ENCODE measurements at places on chromosomes 2 and 18.
A peak's percentile ranks its signal among the peaks of the same experiment; 100 is the strongest.

DNA sequence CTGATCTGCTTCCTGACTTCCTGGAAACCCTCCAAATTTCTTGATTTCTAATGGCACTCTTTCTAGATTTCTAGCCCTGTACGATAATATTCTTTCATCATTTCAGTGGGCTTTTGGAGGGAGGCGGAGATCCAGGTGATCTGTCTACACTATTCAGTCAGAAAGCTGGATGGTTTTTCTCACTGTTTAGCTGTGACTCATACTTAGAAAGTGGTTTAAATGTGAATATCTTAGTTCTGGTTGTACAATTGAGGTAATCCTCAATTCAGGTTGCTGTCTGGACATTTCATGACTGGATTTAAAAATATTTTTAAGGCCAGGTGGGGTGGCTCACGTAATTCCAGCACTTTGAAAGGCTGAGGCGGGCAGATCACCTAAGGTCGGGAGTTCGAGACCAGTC lies 20.8 kb downstream of the SEH1L start:
- no peak for DNase-seq

DNA sequence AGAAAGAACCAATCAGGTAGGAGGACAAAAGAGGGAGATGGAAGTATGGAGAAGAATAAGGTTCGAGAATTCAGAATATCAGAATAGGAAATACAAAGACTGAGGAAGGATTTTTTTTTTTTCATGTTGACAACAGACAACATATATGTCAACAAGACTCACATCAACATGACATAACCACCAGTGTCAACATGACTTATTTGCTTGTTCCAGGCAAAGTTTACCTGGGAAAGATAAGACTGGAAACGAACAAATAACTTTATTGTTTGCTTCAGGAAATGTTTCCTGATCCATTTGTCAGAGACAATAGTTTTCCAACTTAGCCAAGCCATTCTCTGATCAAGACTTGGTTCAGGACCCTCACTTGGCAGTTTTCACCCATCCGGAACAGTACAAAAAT lies 321.9 kb upstream of the NETO1 start:
- no peak for DNase-seq

DNA sequence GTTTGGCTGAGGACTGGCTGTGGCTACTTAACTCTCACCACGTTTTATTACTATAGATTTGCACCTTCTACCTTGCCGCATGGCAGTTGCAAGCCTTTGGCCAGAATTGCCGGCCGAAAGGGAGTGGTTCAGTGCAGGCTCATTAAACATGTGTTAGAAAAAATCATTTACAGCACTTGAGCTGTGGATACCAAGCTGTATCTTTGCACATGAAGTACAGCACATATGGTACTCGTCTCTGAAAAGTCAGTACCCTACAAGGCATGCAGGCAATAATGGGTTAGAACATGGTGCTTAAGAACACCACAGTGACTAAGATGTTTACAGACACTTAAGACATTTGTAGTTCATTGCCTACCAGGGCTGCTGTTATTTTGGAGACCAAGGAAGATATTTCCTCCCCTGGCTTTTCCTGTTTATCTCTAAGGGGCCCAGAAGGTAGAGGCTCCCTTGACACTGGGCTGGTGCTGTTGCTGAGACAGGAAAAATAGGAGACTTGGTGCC lies 103.1 kb downstream of the ZNF532 start:
- DNase-seq: no peak

GRCh38 chr2:100529900-100530299 lies 32.9 kb upstream of the PDCL3 start:
- no peak for DNase-seq

DNA sequence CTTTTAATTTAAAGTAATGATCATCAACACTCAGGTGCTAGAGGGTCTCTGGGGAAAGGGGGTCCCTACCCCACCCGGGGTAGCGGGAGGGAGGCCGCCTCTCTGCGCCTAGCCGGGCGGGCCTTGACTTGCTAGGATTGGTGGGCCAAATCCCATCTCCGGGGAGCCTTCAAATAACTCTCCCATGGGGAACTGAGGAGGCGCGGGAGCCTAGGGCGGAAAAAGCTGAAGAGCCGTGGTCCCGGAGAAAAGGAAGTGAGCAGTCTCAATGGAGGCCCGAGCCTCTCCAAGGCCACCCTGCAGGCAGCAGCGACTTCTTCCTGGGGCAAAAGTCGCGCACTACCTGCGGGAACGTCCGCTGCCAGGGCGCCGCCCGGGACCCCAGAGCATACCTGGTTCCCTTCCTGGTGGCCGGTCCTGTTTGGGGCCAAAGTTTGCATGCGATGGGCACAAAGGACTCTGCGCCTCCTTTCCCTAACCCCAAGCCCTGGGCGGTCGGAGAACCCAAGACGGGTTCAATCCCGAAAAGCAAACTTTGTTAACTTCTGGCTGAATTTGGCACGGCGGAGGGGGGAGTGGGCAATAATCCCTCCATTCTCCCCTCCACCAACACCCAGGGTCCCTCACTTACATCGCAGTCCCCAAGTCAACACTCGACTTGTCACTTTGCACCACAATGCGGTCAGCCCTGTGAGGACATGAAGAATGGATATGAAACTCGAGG lies 13.6 kb downstream of the EN1 start:
- no peak for DNase-seq

DNA sequence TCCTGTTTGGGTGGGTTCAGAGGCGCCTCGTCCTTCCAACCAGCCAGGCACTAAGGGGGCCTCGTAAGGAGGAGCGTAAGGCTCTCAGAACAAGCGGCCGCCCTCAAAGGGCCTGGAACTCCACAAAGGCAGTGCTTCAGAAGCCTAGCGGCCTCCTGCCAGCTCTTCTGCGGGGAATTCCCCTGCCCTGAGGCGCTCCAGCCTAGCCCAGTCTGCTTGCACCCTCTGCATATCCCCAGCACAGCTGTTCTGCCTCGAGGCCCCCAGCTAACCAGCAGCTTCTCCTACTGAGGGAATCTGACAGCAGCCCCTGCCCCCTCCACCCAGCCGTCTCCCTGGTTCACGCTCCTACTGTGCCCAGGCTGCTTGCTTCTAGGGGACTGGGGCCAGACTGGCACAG lies 265.9 kb downstream of the TFCP2L1 start:
- DNase-seq: no peak

DNA sequence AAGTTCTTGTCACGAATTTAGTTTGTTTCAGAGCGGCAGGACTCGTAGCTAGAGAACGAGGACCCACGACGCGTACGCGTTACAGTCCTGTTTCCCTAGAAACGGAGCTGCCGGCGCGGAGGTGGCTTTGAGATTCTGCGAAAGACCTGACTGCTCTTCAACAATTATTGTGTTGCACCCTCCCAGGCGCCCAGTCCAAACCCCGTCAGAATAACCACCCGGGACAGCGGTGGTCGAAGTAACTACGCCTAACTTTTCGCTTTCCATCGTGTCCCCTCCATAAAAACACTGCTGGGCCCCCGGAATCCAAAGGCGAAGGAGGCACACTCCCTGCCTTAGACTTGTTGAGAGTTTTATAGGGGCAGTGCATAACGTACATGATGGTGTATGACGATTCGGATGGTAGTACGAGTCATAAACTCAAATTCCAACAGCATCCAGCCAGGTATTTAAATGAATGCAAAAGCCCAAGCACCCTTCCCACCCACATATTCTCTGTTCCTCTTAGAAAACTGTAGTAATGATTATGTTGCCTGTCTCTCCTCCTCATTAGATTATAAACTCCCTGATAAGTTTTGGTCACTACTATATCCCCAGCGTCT lies 651 bp upstream of the STAM2 start:
- no peak for DNase-seq

- DNase-seq: no peak
These were observed 70.0 kb upstream of the NDUFV2 start for GRCh38 chr18:9032519-9032918.

DNA sequence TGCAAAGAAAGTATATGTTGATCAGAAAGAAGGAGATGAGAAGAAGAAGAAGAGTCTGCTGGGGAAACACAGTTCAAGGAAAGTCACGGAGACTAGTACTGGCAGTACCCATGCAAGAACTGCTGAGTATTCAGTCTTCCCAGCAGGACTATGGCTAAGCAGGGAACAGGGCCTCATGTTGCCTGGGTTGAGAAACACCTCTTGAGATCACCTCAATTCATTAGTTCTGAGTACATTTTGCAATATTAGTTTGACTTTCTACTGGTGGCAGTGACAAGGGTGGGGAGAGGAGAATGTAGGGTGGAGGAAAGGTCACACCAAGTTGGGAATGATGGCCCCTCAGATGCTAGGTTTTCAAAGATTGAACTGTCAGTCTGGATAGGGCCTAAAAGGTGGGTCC lies 50.5 kb downstream of the MRPL33 start:
- DNase-seq: no peak

GRCh38 chr2:197839327-197839726 lies 34.9 kb downstream of the PLCL1 start:
- no peak for DNase-seq

GRCh38 chr2:70132244-70133126 lies 45.2 kb downstream of the PCBP1 start:
- DNase-seq: peak; percentile 67

GRCh38 chr2:133848111-133848649 lies 279.9 kb upstream of the NCKAP5 start:
- DNase-seq: no peak

GRCh38 chr2:72148003-72148836 lies 558 bp upstream of the CYP26B1 start:
- DNase-seq: no peak

- no peak for DNase-seq
These were observed 10.4 kb downstream of the CHST10 start for GRCh38 chr2:100407073-100407472.

DNA sequence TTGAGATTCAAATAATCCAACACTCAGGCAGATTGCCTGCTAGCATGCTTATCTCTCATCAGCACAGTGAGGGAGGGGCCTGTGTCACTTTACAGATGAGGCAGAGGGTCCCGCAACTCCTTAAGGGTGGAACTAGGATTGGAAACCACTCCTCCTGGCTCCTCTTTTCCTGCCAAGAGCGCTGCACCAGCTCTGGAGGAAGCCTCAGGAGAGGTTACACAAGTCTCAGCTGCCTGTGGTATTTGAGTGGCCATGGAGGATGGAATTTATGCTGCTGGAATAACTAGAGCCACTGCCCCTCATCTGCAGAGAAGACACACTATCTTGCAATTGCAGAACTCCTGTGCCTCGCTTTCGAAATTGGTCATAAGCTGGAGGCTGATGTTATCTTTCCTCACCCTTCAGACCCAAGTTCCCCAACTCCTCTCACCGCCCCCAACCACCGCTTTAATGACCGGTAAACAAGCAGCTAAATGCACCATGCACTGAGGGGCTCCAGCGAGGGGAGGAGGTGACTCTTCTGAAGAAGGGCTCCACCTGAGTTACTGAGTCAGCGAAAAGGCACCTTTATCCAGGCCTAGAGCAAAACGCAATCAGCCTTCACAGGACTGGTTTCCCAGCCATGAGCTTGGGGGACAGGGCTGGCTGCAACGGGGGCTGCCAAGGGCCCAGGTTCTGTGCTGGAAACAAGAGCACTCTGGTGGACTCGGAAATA lies 245.8 kb downstream of the SOX11 start:
- DNase-seq: no peak

GRCh38 chr2:46699934-46700256 lies 215.7 kb downstream of the MCFD2 start:
- DNase-seq: no peak

DNA sequence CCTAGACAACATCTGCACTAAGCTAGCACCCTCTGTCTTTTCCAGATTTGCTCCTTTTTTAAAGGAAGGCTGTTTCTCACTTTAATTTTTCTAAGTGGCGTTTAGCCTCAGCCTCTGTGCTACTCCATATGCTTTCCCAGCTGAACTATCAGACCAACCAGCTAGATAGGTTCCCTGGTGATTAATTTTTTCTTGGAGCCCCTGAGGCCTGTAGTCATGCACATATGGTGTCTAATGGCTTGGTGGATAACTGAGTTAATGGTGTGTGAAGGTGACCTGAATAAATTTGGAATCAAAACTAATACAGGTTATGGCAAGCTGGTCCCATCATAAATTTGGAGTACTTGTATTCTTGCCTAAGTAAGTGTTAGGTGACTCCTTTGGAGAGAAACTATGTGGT lies 135.5 kb downstream of the MGAT5 start:
- DNase-seq: no peak

GRCh38 chr2:38416296-38417036 lies 39.4 kb upstream of the ATL2 start:
- DNase-seq: no peak

- DNase-seq: no peak
These were observed 226.2 kb downstream of the SP3 start for GRCh38 chr2:173739006-173739405.

DNA sequence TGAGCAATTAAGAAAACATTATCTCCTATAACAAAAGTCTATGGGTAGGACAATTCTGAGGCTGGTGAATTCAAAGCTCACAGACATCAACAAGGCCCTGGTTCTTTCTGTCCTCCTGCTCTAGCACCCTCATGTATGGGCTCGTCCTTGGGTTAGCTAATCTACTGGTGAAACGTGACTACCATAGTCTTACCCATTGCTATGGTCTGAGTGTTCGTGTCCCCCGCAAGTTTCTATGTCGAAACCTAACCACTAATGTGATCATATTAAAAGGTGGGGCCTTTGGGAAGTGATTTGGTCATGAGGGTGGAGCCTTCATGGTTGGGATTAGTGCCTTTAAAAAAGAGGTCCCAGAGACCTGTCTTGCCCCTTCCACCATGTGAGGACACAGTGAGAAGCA lies 564.7 kb downstream of the TNS1 start:
- DNase-seq: no peak

GRCh38 chr2:45637440-45637839 lies 14.0 kb upstream of the PRKCE start:
- DNase-seq: no peak

DNA sequence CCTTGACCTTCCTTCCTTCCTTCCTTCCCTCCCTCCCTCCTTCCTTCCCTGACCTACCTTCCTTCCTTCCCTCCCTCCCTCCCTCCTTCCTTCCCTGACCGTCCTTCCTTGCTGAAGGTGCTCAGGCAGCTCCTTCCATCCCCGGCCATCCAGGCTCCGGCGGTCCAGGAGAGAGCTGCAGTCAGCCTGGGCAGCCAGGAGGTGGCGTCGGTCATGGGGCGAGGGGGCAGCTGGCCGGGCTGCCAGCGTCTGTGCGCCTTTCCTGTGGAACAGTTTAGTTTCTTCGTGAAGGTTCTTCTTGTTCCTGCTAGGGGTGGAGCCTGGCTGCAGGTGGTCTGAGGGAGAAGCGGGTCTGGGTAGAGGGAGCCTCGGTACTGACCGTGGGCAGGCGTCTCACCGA lies 15.7 kb downstream of the GPR35 start:
- no peak for DNase-seq

- no peak for DNase-seq
These were observed 71.3 kb downstream of the MRO start for GRCh38 chr18:50748243-50749229.

DNA sequence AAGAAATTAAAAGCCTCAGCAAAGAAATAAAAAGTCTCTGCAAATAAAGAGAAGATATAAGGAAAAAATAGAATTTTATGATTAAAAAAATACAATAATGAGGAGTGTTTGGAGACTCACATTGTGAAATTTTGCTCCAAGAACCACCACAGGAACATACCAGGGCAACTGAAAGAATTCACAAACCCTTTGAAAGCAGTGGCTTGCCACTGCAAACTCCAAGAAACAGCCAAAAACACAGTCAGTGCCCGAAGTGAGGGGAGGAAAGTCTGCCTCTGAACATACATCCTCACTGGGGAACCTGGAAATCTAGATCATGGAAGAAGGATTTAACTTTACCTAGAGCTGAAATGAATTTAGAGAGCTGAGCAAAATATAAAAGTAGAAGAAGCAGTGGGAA lies 33.1 kb downstream of the EVA1A start:
- no peak for DNase-seq

- peak; percentile 41 for DNase-seq
These were observed 5.2 kb downstream of the NCAPH start for GRCh38 chr2:96340493-96341414.

GRCh38 chr2:144671695-144672455 lies 152.0 kb upstream of the ZEB2 start:
- DNase-seq: no peak

GRCh38 chr2:241279828-241280227 lies 35.6 kb downstream of the HDLBP start:
- DNase-seq: no peak

All from Caki2 (cell line).